ENCODE measurements at places on chromosomes 1 and 21.

- DNase-seq, result no peak
These were observed 14.5 kb upstream of the MAP3K7CL start for GRCh38 chr21:29115899-29116298.

GRCh38 chr1:13462682-13463081, 51.1 kb downstream of the LRRC38 start:
- DNase-seq, result no peak

DNA sequence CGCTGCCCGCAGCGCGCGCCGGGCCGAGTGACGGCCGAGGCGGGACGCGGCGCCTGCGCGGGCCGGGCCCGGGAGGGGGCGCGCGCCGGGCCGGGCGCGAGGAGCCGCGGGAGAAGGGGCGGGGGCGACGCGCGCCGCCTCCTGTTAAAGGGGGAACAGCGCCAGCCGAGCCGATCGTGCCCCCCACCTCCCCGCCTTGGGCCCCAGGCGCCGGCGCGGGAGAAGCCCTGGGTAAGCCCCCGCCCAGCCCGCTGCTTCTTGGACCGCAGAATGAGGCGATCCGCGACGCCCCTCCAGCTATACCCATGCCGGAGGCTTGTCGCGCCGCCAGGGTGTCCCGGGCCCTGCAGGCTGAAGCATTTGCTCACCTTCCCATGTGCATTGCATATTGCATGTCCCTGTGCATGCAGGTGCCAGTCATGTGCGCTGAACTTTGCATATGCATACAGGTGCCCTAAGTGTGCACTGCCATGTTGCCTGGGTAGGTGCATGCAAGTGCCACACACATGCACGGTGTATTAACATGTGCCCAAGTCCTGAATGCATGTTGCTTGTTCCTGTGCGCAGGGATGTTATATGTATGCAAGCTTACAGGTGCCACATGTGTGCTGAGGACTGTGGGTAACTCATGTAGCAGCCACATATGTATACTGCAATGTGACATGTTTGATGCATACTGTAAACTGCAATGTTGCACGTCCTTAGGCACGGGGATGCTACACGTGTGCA, at the start of gene ADGRB2:
Gene ADGRB2, minus strand, starts transcription at position 29 of the 729 bp plus-strand sequence. CDS start 7,119 bp downstream, outside the sequence.
- no peak for DNase-seq

- DNase-seq, result no peak
These were observed 10.5 kb upstream of the IFI6 start for GRCh38 chr1:27682351-27682944.

GRCh38 chr1:168019407-168019806, 82.5 kb upstream of the MPC2 start:
- no peak for DNase-seq

GRCh38 chr1:12600880-12601633, 17.0 kb downstream of the DHRS3 start:
- DNase-seq, result no peak

DNA sequence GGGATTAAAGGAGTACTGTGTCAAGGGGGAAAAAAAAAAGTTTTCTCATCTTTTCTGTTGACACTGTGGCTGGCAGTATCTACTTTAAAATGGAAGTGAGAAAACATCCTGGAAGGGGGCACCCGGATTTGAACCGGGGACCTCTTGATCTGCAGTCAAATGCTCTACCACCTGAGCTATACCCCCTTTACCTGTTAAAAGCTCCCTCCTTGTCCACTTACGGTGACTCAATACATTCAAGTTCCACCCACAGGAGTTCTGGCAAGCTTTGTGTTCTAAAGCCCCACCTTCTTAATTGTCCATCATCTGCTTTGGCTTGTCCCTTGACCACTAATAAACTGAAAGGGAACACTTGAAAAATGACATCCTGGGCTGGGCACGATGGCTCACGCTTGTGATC, 68.2 kb downstream of the FNBP1L start:
- no peak for DNase-seq

- no peak for DNase-seq
These were observed 3.6 kb upstream of the BACH1 start for GRCh38 chr21:29295066-29295650.

DNA sequence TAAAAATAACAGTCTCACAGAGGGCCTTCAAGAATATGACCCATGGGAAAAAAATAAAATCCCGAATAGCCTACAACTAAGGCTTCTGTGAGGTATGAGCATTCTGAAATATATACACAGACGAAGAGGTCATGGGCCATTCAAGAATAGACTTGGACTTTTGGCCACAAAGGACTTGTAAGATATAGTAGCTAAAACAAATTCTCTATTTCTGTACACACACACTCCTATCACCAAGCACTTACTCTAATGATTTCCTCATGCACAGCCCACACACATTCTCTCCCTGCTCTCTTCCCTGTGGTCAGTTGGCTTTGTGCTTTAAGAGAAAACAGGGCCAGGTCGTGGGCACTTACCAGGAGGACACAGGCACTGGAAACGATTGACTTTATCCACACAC, 69.7 kb upstream of the ADAM30 start:
- no peak for DNase-seq

GRCh38 chr1:236875975-236876374, 80.9 kb downstream of the MTR start:
- no peak for DNase-seq

All from activated CD8-positive, alpha-beta memory T cell treated with anti-CD3 and anti-CD28 coated beads for 48 hours (primary cell).